ENCODE measurements at places on chromosomes 1 and 21. TPM values are rescaled to one million over a fixed set of nuclear protein-coding genes. Genes with fewer than 3 reads are reported as not detected.

GRCh38 chr1:161953256-161953920 lies 70.3 kb downstream of the OLFML2B start:
- H3K36me3 ChIP-seq: no peaks in the 10 kb centered on the region
- no peak overlapping the region for H3K4me3 ChIP-seq
- H3K4me1 ChIP-seq: peaks cover 20% of the 10 kb centered on the region
- H3K27me3 ChIP-seq: no peaks in the 10 kb centered on the region

DNA sequence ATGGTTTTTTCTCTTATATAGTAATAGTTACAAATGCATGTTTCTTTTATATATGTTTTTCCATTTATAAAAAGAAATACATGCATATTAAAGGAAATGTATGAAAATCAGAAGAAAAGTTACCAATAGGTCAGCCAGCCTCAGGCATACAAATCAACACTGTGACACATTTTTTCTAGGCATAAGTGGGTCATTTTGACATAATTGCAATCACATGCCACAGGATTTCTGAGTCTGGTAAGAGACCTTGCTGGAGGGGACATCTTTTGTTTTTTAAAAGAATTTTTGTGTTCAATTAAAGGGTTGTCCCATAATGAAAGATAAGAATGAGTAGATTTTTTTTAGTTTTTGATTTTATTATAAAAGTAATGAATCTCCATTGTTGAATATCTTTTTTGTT lies 473.1 kb downstream of the PCP4 start:
- no peak for DNase-seq
- no peak overlapping the region for H3K4me3 ChIP-seq
- H3K4me1 ChIP-seq: no peaks in the 10 kb centered on the region
- H3K27ac ChIP-seq: no peak overlapping the region

- no peaks in the 10 kb centered on the region for H3K4me1 ChIP-seq
- H3K27ac ChIP-seq: no peak overlapping the region
- H3K36me3 ChIP-seq: no peaks in the 10 kb centered on the region
Measured at GRCh38 chr1:78142736-78143135, 97.0 kb downstream of the GIPC2 start.

The PPFIA4 gene
- total RNA-seq: 11.0 TPM

DNA sequence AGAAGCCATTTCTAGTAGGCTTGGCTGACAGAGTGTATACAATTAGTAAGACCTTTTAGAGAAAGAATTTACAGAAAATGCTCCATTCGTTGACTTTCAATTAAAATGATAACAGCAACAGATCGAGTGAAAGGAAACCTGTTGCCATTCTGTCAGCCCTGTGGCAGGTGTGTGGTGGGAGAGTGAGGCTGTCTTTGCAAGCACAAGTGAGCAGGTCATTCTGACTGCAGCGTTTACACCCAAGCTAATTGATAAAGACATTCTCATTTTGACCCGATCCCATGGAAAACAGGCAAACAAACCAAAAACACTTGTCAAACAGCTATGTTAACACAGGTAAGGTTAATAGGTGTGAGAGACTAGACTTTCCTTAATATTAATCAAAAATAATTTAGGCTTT lies 257.3 kb downstream of the PTBP2 start:
- no peaks in the 10 kb centered on the region for H3K4me1 ChIP-seq
- H3K27ac ChIP-seq: no peak overlapping the region
- DNase-seq: no peak
- H3K4me3 ChIP-seq: no peak overlapping the region

GRCh38 chr1:147292012-147292411 lies 49.5 kb downstream of the CHD1L start:
- peaks cover 40% of the 10 kb centered on the region for H3K36me3 ChIP-seq
- H3K27ac ChIP-seq: peak overlapping the region; percentile 99
- H3K27me3 ChIP-seq: no peaks in the 10 kb centered on the region
- H3K4me1 ChIP-seq: peaks cover 25% of the 10 kb centered on the region

DNA sequence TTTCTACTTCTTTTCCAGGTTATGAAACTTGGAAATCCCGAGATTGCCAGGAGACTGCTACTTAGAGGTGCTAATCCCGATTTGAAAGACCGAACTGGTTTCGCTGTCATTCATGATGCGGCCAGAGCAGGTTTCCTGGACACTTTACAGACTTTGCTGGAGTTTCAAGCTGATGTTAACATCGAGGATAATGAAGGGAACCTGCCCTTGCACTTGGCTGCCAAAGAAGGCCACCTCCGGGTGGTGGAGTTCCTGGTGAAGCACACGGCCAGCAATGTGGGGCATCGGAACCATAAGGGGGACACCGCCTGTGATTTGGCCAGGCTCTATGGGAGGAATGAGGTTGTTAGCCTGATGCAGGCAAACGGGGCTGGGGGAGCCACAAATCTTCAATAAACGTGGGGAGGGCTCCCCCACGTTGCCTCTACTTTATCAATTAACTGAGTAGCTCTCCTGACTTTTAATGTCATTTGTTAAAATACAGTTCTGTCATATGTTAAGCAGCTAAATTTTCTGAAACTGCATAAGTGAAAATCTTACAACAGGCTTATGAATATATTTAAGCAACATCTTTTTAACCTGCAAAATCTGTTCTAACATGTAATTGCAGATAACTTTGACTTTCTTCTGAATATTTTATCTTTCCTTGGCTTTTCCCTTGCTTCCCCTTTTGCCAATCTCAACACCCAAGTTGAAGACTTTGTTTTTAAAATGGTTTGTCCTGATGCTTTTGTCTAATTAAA lies 4.0 kb downstream of the CDKN2C start:
- H3K27me3 ChIP-seq: no peaks in the 10 kb centered on the region
- peaks cover 9% of the 10 kb centered on the region for H3K4me1 ChIP-seq
- DNase-seq: no peak
- H3K36me3 ChIP-seq: no peaks in the 10 kb centered on the region

The PRRC2C gene
- total RNA-seq: 191 TPM

The SPATA45 gene
- total RNA-seq: 0.65 TPM

DNA sequence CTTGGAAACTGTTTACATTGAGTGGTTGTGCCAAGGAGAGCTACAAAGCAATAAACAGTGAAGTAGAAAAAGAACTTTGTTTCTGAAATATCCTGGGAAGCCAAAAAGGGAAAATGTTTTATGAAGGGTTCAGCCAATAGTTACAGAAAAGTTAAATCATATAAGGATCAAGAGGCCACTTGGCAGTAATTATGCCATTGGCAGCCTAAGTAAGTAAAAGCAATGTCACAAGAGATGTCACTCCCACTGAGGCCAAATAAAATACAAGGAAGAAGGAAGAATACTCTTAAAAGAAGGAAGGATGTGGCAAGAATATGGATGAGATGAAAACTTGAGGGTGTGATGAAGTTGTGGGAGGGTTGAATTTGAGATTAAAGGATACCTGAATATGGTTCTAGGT lies 45.2 kb downstream of the EDEM3 start:
- H3K36me3 ChIP-seq: peaks cover 32% of the 10 kb centered on the region
- no peak for DNase-seq
- no peaks in the 10 kb centered on the region for H3K27me3 ChIP-seq
- no peaks in the 10 kb centered on the region for H3K4me1 ChIP-seq
- H3K27ac ChIP-seq: no peak overlapping the region

The KRTAP15-1 gene
- not detected for total RNA-seq

DNA sequence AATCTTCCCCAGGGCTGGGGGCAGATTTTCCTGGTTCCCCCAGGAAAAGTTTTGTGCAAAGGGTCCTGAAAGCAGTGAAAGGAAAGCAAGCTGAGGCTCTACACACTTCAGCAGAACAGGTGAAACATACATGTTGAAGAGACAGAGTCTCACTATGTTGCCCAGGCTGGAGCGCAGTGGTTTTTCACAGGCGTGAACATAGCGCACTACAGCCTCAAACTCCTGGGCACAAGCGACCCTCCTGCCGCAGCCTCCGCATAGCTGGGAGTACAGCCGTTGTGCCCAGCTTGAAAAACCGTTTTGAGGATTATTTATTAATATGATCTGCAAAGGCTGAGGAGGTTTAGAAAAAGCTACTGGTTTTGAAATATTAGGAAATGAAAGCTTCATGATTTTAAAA lies 11.8 kb downstream of the PRDM15 start:
- no peak overlapping the region for H3K27ac ChIP-seq
- H3K4me1 ChIP-seq: peaks cover 13% of the 10 kb centered on the region
- no peak overlapping the region for H3K4me3 ChIP-seq
- H3K27me3 ChIP-seq: no peaks in the 10 kb centered on the region

Measured in astrocyte (in vitro differentiated cells and primary cell).